ENCODE measurements at places on chromosomes 2 and 18.

- no peak overlapping the region for H3K4me3 ChIP-seq
- no peaks in the 10 kb centered on the region for H3K36me3 ChIP-seq
- no peak for DNase-seq
Measured at GRCh38 chr18:5662586-5663090, 118.8 kb upstream of the EPB41L3 start.

- H3K4me3 ChIP-seq = no peak overlapping the region
- no peak overlapping the region for H3K27ac ChIP-seq
- no peak for DNase-seq
- H3K27me3 ChIP-seq = no peaks in the 10 kb centered on the region
Measured at GRCh38 chr2:64211276-64211921, 67.2 kb upstream of the PELI1 start.

DNA sequence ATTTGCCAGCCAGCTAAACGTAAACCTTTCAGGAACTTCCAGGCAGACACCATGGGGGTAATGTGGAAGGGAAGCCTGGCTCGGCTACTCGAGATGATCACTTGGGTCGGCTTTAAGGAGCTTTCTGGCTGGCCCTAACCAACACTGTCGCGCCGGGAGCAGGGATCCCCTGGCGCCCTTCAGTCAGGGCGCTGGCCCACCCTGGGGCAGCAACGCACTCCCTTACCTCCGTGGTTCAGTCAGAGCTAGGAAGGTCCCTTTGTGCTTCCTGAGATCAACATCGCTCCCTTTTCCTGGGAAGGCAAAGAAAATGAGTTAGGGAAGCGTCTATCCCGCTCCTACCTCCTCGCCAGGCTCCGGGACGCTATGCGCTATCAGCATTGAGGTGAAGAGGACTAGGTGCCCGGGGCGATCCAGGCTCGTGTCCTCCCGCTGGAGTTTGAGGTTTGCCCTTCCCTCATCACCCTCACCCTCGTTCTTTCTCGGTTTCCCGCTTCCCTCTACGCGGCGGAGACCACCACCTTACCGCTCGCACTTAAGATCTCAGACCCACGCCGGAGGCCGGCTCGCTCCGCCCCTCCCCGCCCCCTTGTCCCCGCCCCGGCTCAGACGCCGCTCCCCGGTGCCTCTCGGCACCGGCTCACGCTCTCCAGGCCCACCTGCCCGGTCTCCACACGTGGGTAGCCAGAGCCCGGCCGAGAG, 449 bp upstream of the ATRAID start:
- peak overlapping the region; percentile 76 for H3K4me3 ChIP-seq
- no peaks in the 10 kb centered on the region for H3K27me3 ChIP-seq
- no peaks in the 10 kb centered on the region for H3K36me3 ChIP-seq
- no peak for DNase-seq

DNA sequence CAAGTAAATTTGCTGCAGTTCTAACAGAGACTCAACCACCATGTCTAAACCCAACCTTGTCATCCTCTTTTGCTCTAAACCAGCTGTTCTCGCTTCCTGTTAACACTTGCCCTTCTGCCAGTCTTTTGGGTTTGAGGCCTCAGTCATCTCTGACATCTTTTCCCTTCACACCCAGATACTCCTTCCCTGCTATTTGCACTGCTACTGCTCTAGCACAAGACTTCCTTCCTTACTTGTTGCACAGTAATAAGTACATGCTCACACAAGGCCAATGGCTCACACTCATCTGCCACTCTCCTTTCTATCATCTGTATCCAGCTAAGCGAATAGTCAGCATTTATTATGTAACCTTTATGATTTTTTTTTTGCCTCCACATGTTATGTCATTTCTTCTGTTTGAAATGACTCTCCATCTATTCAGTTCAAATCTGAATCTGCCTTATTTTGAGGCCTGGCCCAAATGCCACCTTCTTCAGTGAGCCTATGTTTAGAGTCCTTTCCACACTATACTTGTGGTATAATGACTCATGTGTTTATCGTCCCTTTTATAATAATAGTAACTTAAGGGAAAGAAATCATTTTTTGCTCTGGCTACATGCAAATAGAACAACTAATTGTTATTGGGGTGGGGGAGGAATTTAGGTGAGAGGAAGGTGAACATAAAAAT, 22.5 kb upstream of the CDKL4 start:
- no peaks in the 10 kb centered on the region for H3K36me3 ChIP-seq
- no peak overlapping the region for H3K4me3 ChIP-seq
- no peaks in the 10 kb centered on the region for H3K27me3 ChIP-seq
- no peak overlapping the region for H3K27ac ChIP-seq
- DNase-seq = no peak

GRCh38 chr2:239129147-239129920, 271.5 kb downstream of the HDAC4 start:
- no peak for DNase-seq
- peaks cover 5% of the 10 kb centered on the region for H3K36me3 ChIP-seq
- no peaks in the 10 kb centered on the region for H3K4me1 ChIP-seq
- H3K27ac ChIP-seq = no peak overlapping the region
- H3K27me3 ChIP-seq = no peaks in the 10 kb centered on the region
- H3K4me3 ChIP-seq = no peak overlapping the region

- no peak overlapping the region for H3K4me3 ChIP-seq
- H3K27ac ChIP-seq = no peak overlapping the region
- no peaks in the 10 kb centered on the region for H3K27me3 ChIP-seq
- H3K4me1 ChIP-seq = no peaks in the 10 kb centered on the region
- DNase-seq = no peak
- H3K36me3 ChIP-seq = no peaks in the 10 kb centered on the region
Measured at GRCh38 chr2:1868683-1869141, 124.4 kb upstream of the PXDN start.
